Caki2 (cell line): ENCODE measurements at places on chromosomes 4 and X.

DNA sequence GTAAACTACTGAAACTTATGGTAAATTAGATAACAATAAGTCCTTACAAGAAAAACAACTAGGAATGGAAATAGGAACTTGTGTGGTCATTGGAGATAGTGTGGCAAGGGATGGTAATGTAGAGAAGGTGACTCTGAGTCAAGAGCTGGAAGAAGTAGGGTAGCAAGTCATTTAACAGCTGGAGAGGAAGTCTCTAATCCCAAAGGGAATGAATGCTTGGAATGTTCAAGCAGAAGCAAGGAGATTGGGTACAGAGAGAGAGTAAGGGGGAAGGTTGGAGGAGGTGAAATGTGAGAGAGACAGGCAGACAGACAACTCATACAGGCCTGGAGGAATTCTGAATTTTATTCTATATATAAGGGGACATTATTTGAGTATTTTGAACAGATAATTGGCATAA is 260.6 kb upstream of the MAD2L1 start:
- DNase-seq = no peak

- no peak for DNase-seq
These were observed 140.6 kb upstream of the GPC4 start for GRCh38 chrX:133555782-133556458.

- DNase-seq = no peak
These were observed 508.4 kb upstream of the FTHL17 start for GRCh38 chrX:31580227-31580626.

DNA sequence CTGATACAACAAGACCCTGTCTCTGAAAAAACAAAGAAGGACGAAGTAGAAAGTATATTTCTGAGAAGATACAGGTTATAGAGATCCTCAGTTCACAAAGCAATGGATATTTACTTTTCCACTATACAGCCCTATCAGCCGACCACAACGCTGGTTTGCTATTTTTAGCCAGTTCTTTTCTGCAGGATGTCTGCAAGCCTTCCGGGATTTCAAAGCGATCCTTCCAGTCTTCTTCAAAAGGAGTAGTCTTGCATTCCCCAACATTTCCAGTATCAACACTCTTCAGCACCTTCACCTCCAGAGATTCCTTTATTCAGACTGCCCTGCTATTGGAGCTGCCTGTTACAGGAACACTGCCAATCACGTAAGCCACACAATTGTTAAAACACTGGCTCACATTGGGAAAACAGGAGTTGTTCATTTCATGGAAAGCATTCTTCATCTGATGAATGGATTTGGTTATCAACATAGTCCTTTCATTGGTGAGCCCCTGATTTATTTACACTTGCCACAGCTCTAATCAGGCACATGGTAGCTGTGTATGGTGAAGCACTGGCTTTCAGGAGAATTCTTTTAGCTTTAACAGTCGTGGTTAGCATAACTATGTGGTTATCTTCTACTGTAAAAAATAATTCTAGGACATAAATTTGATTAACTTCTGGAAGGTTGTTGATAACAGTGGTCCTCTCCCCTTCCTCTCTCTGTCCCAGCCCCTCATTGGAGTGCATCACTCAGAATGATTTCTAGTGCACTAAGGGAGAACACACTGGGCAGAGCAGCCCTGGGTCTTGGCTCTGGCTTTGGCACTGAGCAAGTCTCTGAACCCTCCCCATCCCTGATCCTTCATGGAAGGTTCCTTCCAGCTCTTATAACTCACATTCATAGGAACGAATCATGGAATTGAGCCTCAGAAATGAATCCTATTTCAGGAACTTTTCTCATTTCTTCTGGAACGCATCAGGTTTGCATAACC is 109.9 kb upstream of the SORBS2 start:
- no peak for DNase-seq

- DNase-seq = peak; percentile 16
These were observed 168.6 kb downstream of the PPP3CA start for GRCh38 chr4:101178731-101179130.

DNA sequence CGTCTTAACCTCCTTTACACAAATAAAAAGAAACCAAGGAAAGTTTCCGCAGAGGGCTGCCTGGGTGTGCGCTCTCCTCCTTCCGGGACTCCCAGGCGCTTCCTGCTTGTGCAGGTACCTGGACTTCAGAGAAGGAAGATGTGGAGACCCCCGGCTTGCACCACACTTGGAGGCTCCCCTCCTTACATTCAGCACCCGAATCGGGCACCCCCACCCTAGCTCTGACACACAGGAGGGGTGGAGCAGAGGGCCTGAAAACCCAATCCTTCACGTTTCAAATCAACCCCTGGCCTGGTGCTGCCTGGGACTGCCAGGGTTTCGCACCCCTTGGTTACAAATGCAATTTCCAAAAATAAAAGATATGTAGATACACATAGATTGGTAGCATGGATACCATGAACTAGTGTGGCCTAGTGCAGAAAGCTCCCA is 3.1 kb downstream of the NKX3-2 start:
- DNase-seq = no peak

DNA sequence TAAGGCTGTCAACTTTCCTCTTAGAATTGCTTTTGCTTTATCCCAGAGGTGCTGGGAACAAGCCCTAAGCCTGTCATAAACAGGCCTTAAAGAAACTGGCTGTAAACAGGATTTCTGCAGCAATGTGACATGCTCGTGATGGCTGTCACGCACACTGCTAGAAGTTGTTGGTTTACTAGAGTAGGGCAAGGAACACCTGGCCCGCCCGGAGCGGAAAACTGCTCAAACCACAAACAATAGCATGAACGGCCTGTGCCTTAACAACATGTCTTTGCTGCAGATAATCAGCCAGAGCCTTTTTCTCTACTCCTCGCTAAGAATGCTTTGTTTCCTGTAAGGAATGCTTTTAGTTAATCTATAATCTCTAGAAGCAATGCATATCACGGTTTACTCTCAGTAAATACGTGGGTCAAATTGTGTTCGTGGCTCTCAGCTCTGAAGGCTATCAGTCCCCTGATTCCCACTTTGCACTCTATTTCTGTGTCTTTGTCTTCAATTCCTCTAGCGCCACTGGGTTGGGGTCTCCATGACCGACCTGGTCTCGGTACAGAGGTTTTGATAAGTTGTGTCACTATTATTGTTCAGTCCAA is 318.3 kb downstream of the GLUD2 start:
- DNase-seq = peak; percentile 48

DNA sequence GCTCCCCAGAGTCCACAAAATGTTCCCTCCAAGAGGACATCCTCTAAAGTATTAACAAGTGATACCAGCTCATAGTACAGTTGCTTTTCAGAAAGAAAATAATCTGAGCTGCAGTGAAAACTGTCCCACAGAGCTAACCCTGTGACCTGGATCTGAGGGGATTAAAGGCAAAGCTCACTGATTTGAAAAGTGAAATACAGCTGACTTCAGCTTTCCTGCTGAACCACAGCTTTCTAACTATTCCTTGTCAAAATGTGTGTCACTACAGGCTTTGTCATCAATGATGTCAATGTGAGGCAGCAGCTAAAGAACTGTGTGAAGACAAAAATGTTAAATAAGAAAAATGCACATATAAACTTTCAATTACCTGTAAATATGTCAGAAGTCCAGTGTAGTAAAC is 36.9 kb downstream of the DCHS2 start:
- no peak for DNase-seq

DNA sequence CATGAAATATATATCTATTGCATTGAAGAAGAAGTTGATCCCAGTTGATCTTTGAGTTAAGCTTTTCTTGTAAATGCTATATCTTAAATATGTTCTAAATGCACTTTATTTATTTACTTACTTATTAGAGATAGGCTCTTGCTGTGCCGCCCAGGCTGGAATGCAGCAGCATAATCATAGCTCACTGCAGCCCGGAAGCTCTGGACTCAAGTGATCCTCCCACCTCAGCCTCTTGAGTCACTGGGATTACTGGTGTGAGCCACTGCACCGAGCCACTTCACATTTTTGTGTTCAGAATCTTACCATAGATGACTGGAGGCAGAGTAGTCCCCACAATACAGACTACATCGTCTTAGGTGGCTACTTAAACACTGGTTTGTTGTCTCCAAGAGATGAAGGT is 324.3 kb upstream of the SLIT2 start:
- DNase-seq = no peak

GRCh38 chr4:58941286-58941685 is 1831.1 kb upstream of the IGFBP7 start:
- DNase-seq = no peak

GRCh38 chr4:119626943-119627266 is 1.7 kb downstream of the PDE5A start:
- DNase-seq = no peak

DNA sequence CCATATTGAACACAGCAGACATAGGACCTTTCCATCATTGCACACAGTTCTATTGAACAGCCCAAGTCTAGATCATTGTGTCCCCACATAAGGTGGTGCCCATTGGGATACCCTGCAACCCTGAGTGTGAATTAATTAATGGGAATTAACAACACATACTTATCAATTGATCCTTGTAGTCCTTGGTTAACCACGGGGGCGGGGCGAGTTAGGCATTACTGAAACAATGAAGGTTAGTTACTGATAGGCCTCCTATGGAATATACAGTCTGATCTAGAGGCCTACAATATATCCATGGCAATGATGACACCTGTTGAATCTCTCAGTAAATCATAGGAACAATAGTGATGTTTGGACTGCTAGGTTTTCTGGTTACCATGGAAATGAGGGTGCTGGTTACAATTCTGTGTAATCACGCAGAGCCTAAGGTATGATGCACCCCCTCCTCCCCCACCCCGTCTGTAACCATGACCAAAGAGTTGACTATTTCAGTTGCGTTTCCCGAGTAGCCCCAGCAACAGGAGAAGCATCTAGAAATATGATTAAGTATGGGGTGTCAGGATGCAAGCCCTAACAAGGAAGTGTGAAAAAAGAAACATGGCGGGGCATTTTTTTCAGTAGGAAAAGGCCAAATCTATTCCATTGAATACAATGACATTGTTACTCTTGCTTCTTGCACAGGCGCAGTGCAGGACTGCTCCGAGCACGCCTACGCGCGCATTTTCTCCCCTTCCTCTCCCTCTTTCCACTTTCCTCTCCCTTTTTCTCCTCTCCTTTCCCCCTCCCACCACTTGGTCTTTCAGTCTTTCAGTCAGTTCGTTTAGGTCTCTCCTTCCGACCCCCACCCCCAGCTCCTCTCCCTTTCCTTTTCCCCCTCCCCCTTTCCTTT is 677 bp upstream of the NONO start:
- DNase-seq = no peak

DNA sequence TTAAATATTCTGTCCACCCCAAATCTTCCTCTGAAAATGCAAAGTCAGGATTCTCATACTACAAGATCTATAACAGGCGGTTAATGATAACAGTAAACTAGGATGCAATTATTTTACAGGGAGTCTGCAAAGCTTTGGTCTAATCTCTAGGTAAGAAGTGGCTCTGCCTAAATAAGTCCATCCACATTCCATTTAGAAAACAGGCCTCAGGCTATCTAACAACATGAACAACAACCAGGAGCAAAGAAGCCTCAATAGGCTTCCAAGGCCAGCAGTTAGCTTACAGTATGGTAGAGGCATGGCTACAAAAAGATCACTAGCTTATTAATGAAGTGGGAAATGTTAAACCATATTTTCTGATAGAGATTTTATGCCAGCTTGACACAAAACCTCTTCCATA is 6.4 kb downstream of the MAB21L2 start:
- no peak for DNase-seq

DNA sequence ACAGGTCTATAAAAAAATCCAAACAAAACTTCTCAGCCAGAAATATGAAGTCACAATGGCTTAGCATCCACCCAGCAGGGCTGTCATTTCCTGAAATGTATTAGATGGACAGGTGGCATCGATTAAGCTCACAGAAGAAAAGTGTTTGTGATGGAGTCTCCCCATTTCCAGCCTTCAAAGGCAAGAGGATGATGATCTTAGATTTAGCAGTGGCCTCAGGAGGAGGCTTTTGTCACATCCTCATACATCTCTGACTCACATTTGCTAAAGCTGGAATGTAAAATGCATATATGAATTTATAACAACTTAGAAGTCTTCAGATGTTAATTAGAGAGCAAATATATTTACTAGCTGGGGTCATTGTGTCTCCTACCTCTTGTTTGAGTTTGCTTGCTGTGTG is 441.9 kb downstream of the SPRY1 start:
- DNase-seq = no peak

DNA sequence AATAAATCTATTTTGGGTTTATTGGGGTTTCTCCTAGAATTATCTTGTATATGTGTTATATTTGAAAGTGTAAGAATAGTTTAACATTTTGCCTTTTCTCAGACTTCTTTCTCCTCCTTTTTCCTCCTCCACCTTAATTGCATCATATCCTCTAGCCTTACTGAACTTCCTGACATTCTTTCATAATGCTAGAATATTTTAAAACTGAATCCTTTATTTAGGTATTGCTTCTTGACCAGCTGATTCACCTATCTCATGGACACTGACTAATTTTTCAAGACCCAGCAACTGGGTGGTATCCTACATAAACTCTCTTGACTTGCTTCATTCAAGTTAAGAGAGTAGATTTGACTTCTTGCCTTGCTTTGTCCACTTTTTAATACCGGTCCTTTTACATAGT is 1508.9 kb downstream of the STIM2 start:
- DNase-seq = no peak

DNA sequence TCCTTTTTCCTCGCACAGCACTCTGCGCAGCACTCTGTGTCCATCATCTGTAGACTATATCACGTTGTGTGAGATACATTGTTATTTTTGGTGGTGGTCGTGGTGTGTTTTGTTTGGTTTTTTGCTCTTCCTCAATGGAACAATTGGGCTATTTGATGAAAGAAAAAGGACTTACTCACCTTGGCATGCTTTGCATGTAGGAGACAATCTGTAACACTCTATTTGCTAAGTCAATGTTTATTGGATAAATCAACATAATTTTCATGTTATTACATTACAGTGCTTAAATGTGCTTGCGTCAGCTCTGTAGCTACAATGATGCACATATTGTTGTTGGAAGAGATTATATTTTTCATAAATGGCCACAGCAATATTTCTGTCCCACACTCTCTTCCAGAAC is 12.5 kb upstream of the CD99 start:
- DNase-seq = no peak

GRCh38 chrX:118347131-118347530 is 1.2 kb downstream of the WDR44 start:
- DNase-seq = peak; percentile 18

GRCh38 chr4:145501051-145501660 is 19.5 kb downstream of the SMAD1 start:
- no peak for DNase-seq

DNA sequence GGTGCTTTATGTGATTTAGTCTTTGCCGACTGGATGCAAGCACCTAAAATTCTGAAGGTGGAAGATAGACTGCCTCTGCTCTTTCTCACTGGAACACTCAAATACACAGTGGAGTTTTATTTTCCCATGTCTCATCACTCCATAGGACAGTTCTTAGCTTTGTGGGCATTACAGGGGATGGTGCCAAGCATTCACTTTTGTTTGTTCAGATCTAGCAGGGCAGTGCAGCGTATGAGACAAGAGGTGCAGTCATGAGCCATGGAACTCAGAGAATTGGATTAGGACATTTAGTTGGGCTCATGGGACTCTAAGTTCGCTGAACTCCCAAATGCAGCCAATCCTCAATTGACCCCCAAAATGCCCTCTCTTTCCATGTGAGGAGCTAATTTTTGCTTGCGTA is 1136.9 kb upstream of the PRKX start:
- no peak for DNase-seq
